ENCODE measurements at places on chromosomes 5 and 9.

DNA sequence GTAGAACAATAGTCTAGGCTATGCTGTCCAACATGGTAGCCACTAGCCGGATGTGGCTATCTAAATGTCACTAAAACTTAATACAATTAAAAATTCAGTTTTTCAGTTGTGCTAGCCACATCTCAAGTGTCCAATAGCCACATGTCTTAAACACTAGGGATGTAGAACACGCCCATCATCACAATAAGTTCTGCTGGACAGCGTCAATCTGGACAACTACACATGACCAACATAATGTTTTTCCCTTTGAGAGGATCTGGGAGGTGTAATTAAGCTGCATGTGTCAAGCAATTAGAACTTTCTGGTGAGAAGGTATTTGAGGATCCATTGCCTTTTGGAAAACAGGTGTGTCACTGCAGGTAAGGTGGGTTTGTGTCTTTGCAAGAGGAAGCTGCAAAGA lies 424.6 kb upstream of the WWC1 start:
- DNase-seq: no peak

- no peak for DNase-seq
Measured at GRCh38 chr5:80919678-80920196, 40.4 kb upstream of the RASGRF2 start.

GRCh38 chr5:78557601-78558000 lies 91.0 kb downstream of the LHFPL2 start:
- DNase-seq: no peak

DNA sequence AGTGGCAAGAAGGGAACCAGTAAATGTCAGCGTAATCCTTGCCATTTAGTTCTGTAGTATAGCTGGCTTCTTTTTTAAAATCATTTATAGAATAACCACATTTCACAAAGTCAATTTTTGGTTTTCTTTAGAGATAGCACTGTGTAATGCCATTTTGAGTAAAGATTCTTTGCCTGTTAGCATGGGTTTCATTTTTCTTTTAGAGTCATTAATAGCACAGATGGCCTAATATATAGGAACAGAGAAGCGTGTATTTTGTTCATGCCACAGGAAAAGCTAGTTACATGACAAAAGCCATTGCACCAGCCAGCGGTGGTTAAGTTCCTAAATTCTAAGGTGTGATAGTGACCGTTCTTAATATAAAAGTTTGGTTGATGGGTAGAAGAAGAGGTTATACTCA lies 1363.9 kb downstream of the MAT2B start:
- no peak for DNase-seq

GRCh38 chr9:113131689-113132151 lies 19.1 kb upstream of the SLC31A2 start:
- DNase-seq: no peak

DNA sequence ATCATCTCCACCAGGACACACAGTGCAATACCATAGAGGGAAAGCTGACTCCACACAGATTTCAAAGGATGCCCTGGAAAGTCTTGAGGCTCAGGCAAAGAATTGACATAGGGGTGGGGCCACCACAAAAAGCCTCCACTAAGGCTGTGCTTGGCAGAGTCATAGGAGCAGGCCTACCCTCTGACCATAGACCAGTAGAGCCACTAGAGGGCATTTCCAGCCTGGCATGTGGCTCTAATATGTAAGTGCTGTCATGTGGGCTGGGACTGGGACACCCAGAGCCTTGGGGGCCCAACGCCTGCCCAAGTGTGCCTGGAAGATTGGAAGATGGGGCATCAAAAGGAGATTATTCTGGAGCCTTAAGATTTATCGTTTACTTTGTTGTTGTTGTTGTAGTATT lies 726.0 kb downstream of the DNAH5 start:
- no peak for DNase-seq

GRCh38 chr5:55370291-55370925 lies 62.6 kb downstream of the MTREX start:
- no peak for DNase-seq

- DNase-seq: no peak
Measured at GRCh38 chr9:123391946-123392345, 35.9 kb downstream of the CRB2 start.

DNA sequence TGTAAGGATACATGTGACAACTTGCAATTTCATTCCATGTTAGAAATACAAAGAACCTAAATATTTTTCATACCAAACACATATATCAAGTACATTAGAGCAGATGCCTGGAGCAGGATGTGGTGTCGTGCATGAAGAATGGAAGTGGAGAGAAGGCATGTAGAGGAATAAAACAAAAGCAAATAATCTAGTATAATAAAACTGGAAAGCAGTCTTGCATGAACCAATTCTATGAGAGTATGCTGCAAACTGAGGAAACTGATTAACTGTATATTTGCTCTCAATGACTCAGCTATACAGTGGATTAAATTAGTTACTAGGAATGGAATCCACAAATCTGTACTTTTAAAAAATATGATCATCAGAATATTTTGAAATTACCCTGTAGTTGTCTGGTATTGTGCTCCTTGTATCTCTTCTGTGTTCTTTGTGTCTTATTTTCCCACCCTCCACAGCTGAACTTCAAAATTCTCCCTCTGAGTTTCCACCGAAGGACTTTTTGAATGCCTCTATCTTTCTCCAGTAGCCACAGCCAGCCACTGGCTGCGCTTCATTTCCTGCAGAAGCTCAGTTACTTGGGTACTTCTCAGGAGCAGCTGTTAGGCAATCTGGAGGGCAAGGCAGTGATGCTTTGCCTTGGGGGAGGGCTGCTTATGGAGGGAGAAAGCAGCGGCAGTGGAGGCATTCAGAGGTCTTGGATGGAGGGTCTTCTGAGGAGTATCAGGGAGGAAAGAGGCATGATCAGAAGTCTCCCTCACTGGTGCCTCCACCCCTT lies 608.0 kb downstream of the BRINP1 start:
- no peak for DNase-seq

All from stimulated activated CD8-positive, alpha-beta memory T cell treated with anti-CD3 and anti-CD28 coated beads, Interleukin-12 subunit alpha, Interleukin-12 subunit beta, amount 100 ng/mL, for 1 hour (primary cell).